ENCODE measurements at places on chromosomes 12 and 14.

- no peak for DNase-seq
These were observed 21.4 kb upstream of the RASSF8 start for GRCh38 chr12:25937096-25937495.

- DNase-seq: no peak
These were observed 65.2 kb downstream of the OTX2 start for GRCh38 chr14:56745097-56745496.

GRCh38 chr14:68908201-68908600, 70.9 kb downstream of the ACTN1 start:
- no peak for DNase-seq

DNA sequence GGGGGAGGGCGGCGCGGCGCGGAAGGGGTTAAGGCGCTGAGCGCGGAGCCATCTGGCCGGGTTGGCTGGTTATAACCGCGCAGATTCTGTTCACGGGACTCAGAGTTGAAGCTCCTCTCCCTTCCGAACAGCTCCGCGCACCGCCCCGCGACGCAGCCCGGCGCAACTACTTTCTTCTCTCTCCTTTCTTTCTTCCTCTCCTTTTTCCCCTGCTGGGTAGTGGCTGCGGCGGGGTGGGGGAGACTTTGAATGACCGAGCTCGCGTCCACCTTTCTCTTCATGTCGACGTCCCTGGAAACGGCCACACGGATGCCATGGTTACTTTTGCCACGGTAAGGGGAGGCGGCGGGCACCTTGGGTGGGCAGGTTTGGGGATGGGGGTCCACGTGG, at the start of gene NTF3:
NTF3 (plus strand) TSS at position 98 of the 390 bp plus-strand sequence; CDS start at position 315, 217 bp downstream.
- DNase-seq: no peak

- no peak for DNase-seq
These were observed 5.5 kb upstream of the ZNF641 start for GRCh38 chr12:48356041-48356768.

GRCh38 chr14:91164676-91165075, 50.8 kb downstream of the DGLUCY start:
- DNase-seq: peak; percentile 9

DNA sequence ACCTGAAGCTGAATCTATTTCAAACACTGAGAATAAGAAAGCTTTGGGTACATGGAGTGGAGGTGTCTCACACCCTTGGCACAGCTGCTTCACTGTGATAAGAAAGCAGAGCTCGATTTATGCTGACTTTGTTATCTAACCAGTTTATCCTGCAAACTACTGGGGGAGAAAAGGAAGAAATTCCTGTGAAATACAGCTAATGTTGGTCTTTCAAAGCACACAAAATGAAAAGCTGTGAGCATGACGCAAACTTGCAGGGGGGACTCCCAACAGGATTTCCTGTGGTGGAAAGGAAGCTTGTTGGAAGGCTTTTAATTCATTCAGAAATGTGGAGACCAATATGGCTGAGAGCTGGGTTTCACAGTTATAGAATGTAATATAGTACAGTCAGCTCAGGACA, 53.4 kb downstream of the SRGAP1 start:
- DNase-seq: no peak

DNA sequence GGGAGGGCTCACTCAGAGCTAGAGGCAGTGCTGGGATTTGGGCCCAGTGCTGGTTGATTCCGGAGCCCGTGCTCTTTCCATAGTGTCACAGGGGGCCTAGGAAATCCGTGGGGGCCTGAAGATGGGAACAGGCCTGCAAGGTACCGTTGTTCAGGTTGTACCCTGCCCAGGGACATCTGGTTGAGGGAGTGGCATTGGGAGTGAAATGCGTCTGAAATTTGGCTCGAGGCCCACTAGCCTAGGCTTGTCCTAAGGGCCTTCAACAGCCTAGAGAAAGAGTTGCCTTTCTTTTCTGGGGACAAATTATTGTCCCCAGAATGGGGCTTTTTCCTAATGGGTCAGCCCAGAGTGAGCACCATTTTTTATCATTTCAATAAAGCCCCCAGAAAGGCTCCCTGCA, 26.4 kb upstream of the FAM222A start:
- DNase-seq: no peak

- DNase-seq: no peak
These were observed 21.2 kb upstream of the CDCA4 start for GRCh38 chr14:105041841-105042765.

DNA sequence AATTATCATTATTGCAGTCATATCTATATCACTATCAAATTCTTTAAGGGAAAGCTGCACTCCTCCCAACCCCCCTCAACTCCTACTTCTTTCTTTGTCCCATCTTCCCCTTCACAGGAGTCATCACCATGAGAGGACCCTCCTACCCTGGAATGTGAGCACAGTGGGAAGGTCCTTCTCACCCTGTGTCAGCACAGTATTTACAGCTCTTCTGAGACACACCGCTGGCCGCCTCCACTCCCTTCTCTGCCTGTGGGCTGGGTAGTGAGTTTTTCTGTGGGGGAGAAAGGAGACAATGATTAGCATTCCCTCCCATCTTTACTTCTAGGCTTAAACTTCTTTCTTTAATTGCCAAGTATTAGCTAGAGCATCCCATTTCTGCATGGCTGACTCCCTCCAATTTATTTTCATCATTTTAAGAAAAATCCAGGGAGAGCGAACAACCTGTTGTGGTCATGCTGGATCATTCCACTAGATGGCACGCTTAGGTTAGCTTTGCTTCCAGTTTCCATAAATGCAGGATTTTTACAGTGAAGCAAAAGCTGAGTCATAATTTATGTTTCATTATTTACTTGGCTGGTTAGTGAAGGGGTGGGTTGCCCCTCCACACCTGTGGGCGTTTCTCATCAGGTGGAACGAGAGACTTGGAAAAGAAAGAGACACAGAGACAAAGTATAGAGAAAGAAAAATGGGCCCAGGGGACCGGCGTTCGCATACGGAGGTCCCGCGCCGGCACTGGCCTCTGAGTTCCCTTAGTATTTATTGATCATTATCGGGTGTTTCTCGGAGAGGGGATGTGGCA, 188.5 kb downstream of the ALX1 start:
- peak; percentile 58 for DNase-seq

- DNase-seq: peak; percentile 2
These were observed 136.2 kb downstream of the SLCO1B3 start for GRCh38 chr12:20946732-20947131.

- DNase-seq: no peak
These were observed 613 bp downstream of the SRSF9 start for GRCh38 chr12:120468821-120469449.

- DNase-seq: no peak
These were observed 507.0 kb downstream of the SNAPC1 start for GRCh38 chr14:62269204-62269603.

- DNase-seq: peak; percentile 4
These were observed 32.1 kb upstream of the GSG1 start for GRCh38 chr12:13135371-13136178.

DNA sequence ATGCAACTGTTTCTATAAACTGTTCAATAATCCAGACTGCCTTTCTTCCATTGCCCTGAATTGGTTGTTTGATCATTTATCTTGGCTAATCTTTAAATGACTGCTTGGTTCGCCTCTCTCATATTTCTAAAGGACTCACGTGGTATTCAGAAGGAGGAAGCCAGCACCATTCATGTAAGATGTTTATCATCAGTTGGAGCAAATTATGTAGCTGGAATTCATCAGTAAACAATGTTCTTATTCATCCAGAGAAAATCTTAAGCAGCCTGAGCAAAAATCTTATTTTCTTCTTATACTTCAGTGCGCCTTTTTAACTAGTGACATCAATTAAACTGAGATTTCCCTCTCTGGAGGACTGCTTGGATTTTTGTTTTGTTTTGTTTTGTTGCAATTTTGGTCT, 538.7 kb upstream of the TMEM132C start:
- no peak for DNase-seq

All from inflammatory macrophage (primary cell).